Stimulated activated naive CD8-positive, alpha-beta T cell treated with anti-CD3 and anti-CD28 coated beads, Interleukin-15, Interleukin-2, amounts not matched to agents 100 U/mL and 50 U/mL, for 24 hours (primary cell): ENCODE measurements at places on chromosomes 4 and X.

DNA sequence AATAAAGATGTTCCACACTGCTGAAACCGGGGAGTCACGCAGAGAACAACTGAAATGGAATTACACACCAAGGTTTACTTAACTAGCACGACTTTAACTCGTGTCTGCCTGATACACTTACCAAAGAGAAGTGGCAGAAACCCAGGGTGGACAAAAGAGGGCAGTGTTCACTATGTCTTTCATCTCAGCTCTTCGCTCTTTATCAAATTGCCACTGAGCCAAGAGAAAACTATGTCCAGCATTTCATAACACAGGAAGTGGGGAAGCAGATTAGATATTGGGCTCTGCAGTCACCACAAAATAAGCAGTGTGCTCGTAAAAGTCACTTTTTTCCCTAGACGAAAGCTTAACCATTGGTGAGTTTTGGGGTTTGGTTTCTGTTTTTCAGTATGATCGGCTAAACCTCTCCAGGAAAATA, 155.7 kb downstream of the CHIC2 start:
- DNase-seq, result peak; percentile 9

DNA sequence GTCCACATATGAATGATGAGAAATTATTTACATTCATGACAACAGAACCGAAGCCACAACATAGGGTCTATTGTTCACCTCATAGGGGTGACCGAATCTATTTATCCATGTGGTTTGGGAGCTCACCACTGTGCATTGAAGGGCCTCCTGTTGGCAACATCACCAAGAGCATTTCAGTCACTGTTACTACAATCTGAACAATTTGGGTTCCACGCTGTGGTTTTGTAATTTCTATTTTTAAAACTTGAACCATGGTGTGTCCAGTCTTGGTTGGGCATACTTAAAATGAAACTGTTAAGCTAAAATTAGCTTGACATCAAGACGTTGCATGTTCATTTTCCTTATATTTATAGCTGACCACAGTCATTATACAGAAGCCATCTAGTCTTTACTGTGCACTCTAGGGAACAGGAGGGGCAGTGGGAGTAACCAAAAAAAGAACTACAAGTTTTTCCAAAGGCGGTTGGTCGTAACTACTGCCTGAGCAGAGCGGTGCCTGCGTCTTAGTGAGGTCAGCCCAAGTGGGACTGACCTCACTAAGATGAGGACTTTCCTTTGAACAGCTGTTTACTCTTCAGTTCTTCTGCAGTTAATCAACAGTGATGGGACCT, 192.1 kb downstream of the SPRY1 start:
- no peak for DNase-seq

DNA sequence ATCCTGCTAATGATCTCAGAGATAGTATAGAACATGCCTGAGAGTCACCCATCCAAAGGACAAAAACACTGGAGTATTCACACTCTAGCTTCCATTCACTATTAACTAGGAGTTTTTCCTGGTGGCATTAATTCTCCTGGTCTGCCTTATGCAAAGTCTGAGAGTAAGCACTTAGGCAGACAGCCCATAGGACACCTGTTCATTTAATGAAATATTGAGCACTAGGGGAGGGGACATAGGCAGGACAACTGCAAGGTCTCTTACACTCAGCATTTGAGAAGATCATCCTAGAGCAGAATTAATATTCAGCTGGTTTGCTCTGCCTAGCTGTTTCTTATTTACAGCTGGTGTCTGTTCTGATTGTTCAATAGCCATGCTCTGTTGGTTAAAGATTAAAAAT, 508.5 kb downstream of the CENPC start:
- no peak for DNase-seq

DNA sequence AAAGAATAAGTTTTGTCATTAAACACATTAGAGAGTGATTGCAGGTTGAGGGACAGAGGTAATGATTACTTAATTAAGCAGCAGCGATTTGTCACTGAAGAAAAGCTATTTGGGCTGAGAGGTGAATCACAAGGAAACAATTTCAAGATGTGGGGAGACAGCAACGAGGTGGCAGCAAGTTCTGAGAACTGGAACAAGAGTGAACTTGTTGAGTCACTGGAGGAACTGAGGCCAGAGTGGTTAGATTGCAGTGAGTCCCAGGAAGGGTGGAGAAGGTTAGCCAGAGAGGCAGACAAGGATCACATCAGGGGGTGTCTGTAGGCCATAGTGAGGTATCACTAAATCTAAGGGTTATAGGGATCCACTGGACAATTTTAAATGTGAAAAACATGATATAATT, 57.9 kb upstream of the TMPRSS11A start:
- no peak for DNase-seq

DNA sequence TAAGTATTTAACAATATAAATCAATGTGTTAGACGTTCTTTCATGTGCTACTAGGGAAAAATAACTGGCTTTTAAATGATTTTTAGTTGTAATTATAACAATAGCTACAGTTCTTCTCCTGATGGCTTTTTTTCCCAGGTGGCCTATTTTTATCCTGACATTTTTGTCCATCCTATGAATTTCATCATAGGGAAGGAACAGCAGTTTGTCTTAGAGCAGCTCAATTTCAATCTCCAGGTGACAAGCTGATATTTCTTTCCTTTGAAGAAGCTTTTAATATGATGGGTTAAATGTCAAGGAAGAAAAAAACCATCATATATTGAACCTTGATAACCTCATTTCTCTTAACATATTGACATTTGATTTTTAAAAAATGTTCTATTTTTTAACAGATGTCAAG, 163.0 kb upstream of the AGA start:
- DNase-seq, result no peak

DNA sequence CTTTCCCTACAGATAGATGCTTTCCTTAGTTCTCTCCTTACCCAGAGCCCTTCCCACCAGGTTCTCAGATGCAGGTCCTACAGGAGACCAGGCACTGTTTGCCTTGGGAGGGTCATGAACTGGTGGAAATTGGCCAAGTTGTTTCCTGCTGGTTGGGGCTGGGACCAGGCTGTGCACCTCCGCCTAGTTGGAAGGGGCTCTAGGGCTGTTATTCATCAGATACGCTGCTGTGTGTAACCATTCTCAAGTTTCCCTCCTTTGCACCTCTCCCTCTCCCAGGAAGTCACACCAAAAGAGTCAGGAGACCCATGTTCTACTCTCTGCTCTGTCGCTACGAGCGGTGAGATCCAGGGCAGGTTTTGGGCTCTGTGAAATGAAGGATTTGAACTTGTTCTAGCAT, 11.9 kb upstream of the VSIG1 start:
- no peak for DNase-seq

- no peak for DNase-seq
Observed at GRCh38 chrX:13115146-13115855, 70.9 kb upstream of the FAM9C start.

DNA sequence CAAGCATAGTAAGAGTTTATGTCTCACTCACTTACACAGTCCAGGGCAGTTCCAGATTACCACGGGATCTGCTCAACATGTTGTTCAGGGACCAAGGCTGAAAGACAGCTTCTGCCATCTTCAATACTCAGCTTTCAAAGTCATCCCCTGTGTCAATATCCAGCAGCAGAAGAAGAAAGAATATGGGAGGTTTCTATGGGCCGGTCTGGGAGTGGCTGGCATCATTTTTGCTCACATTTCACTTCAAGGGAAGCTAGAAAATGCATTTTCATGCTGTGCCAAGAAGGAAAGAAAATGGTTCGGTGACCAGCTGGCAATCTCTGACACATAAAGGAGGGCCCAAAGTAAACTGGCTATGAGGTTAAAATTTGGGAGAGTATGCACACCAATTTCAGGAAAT, 211.5 kb upstream of the KLF3 start:
- no peak for DNase-seq
